ENCODE measurements at places on chromosomes 5 and 9.

- no peak for DNase-seq
Observed at GRCh38 chr9:124618476-124618875, 111.3 kb upstream of the NR5A1 start.

DNA sequence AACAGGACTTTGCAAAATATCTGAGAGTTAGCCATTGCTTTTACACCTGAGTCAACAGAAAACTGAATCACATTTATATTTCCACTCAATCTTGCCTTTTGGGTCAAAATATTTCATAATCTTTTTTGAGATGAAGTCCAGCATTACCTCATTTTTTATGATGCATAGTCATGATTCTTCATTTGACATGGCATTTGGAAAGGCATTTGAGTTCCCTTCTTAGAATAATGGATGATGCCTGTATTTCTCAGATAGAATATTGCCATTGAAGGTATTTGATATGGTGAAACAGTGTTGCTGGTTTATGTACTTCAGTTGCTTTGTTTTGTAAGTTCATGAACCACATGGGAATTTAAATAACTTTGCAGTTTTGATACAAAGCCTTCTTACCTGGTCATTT is 180.4 kb downstream of the PRR16 start:
- no peak for DNase-seq

GRCh38 chr9:112193572-112194288 is 18.6 kb upstream of the SUSD1 start:
- DNase-seq = no peak

DNA sequence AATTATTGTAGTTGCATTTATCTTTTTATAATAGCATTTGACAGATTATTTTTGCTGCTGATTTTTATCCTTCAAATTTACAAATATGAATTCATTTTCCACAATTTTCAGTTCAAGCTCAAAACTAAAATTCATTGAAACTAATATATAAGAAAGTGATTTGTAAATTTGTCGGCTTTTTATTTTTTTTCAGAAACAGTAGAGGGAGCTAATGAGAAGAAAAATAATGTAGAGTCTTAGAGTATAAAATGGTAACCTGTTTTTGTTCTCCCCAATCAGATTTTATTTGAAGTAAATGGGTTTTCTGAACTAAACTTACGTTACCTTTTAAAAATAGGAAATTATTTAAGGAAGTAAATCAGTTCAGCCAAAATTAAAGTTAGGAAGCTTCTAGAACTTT is 19.2 kb downstream of the PRRC1 start:
- DNase-seq = no peak

DNA sequence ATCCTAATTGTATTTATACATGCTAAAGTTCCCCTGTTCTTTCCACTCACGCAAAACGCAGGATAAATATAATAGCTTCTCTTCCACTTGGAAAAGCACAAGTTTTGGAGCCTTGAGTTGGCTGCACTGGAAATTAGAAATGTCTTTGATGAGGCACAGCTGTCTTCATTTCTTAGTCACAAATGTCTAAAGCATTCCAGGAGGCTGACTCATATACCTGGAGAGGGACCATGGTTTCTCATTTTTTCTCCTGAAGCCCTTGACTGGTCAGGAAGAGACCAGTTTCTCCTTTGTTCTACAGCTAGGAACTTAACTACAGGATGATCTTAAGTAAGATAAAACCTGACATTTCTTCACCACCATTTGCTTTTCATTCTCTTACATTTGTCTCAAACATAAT is 16.2 kb downstream of the MTX3 start:
- no peak for DNase-seq

DNA sequence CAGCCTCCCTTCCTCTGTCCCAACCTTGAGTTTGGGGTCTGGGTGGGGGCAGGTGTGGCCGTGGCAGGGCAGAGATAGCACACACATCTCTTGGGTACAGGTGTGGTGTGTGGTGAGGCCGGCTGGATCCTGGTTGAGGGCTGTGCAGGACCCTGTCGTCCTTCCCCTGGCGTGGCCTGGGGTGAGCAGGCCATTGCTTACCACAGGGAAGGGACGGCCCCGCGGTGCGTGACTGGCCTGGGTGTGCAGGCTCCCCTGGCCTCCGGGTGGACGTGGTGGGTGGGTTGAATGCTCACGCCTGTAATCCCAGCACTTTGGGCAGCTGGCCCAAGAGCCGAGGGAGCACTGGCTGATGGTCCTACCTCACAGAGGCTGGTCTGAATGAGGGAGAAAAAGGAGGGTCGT is 1.2 kb downstream of the ARRDC1 start:
- DNase-seq = no peak

DNA sequence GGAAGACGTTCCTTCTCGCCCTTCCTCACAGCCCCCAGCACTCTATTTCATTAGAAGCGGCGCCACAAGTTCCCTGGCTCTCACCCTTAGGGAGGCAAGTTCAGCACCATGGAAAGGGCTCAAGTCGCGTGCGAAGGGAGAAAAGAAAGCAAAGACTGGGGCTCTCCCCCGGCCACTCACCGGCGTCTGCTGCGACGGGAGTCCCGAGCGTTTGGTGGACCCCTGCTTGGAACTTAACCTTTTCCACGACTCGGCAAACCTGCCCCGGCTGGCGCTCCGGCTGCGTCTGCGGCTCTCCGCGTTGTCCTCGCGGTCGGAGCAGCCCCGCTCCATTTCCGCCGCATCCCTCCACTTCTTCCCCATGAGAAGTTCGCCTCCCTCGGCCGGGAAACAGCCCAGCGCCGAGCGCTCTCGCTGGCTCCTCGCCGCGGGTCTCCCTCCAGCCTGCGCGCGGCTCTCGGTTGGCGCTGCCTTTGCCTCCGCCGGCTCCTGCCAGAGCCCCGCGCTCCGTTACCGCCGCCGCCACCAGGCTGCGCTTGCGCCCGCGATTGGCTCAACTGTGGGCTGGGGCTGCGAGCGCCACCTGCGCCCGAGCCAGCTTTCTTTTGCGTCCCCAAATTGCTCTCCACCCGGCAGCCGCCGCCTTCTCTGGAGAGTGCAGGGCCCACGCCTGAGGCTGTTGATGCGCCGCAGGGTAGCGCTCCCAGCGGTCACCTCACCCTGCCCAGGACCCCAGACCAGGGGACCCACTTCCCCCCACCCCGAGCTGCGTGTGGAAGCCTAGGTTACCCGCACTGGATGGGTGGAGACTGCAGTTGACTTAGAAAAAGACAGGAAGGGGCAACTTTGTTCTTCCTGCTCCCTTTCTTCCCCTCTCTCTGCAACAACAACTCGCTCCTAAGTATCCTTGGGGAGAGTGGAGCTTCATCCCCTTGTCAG is 321.6 kb downstream of the CEMIP2 start:
- DNase-seq = no peak

- DNase-seq = no peak
Observed at GRCh38 chr9:89978185-89978584, 373.4 kb downstream of the GADD45G start.

DNA sequence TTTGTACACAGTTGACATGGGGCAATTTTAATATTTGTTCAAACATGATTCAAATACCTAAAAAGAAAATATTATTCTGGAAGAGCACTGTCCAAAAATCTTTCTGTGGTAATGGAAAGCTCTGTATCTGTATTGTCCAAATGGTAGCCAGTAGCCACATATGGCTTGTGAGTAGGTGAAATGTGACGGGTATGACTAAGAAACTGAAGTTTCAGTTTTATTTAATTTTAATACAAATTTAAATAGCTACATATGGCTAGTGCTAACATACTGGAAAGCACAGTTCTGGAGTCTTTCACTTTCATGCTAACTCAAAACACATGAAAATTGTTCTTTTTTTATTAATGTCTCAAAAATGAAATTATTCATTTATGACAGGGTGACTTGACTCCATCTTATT is 132.6 kb downstream of the PLK2 start:
- DNase-seq = no peak

DNA sequence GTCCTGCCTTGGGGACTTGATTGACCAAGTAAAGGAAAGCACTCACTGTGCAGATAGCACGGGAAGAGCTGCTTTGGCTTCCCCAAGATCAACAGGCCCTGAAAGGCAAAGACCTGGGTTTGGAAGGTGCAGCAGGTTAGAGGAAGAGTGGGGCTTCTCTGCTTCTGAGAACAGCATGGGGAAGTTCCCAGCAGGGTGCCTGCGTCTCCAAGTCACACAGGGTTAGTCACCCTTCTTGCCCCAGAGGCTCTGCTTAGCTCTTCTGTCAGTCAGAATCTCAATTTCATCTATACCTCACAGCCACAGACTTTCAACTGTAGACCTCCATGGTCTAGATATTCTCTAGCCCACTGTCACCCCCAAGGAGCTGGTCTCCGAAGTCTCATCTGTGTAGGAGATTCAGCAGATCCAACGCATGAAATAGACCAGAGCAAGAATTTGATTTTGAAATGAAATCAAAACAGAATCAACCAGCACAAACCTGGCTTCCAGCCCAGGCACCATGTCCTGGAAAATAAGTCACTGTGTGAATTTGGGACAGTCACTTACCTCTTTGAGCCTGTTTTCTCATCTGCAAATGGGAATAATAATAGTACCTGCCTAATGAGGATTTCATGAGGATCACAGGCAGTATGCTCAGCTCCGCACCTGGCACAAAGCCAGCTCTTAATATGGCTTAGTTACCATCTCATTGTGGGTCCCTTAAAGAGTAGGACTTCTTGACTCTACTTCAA is 64.0 kb downstream of the SFXN1 start:
- no peak for DNase-seq

DNA sequence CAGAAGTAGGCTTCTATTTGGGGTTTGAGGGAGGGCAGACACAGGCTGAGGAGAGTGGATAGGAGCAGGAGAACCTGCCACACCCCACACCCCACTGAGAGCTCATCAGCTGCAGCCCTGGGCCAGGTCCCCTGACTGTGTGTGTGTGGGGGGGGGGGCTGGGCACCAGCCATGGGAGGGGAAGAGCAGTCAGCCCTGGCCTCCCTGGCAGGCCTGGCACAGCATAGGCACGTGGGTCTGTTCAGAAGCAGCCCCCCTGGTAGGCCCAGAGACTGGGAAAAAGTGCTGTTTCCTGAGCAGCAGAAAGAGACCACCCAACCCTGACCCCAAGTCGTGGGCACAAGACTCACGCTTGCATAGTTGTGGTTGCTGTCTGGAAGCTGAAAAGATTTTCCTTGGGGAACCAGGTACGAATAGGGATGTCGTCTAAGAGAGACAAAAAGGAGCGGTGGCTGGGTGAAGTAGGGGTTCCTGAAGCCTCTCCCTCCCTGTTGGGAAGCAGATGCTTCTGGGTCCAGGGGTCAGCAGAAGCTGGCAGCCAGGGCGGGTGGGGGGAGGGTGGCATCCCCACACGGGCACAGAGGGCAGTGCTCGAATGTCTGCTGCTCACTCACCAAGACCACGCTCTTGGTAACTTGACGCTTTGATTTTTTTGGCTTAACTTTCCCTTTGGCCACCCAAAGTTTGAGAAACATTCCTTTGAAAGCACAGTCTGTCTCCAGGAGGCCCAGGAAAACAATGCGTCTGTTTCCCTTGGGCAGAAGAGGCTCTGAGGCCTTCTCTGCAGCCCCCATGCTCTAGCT is 2.9 kb downstream of the NSMF start:
- no peak for DNase-seq

GRCh38 chr5:178418471-178419010 is 171.7 kb downstream of the COL23A1 start:
- DNase-seq = no peak

GRCh38 chr5:97062046-97062445 is 80.4 kb downstream of the LIX1 start:
- DNase-seq = no peak

GRCh38 chr5:94793816-94794198 is 175.3 kb downstream of the SLF1 start:
- no peak for DNase-seq

GRCh38 chr5:23217159-23217558 is 290.2 kb upstream of the PRDM9 start:
- DNase-seq = no peak

DNA sequence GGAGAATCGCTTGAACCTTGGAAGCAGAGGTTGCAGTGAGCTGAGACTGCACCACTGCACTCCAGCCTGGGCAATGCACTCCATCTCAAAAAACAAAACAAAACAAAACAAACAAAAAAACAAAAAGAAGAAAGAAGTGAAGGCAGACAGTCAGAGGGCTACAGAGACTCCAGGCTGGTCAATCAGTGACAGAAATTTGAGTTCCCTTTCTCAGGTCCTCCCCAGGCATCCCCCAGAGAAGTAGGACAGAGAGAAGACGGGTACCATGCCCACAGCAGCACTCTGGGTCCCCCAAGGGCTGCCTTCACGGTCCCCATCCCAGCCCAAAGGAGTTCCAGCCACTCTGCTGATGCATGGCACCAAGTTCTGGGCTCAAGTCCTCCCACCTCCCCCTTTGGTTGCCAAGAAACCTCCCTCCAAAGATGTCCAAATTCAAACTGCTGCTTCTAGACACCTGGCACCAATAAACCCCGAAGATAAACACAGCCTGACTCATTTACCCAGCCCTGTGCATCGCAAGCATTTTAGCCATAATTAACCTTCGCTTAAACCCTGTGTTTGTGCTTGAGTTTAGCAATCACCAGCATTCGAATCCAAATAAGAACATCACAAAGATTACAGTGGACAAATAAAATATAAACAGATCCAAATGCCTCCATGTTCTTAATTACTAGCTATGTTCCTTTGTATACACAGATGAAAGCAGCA is 24.0 kb downstream of the SEMA4D start:
- no peak for DNase-seq

DNA sequence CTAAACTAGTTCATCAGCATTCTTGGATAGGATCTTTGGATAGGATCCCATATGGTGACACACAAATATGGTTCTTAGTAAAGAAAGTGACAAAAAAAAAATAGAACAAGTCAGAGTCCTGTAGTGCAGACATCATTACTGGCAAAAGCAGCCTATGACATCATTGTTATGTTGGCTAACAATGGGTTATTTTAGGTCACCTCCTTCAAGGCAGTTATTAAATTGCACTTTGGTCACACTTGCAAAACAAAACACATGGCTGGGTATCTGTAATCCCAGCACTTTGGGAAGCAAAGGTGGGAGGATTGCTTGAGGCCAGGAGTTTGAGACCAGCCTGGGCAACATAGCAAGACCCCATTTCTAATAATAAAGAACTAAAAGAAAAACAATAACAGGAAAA is 185.9 kb downstream of the KIAA0825 start:
- DNase-seq = no peak

All from stimulated activated CD4-positive, alpha-beta T cell treated with anti-CD3 and anti-CD28 coated beads, TNF-alpha, amount 100 ng/mL, for 4 hours (primary cell).